ENCODE measurements at places on chromosomes 7 and 10. TPM values are rescaled to one million over a fixed set of nuclear protein-coding genes. Genes with fewer than 3 reads are reported as not detected.

Gene MET
- total RNA-seq: 68.8 TPM

Gene ASZ1
- not detected for total RNA-seq

Gene IDI2
- not detected for total RNA-seq

Gene INSYN2A
- 0.43 TPM for total RNA-seq

Gene CHST3
- 43.3 TPM for total RNA-seq

Gene LRRC18
- total RNA-seq: not detected

Gene PVRIG
- total RNA-seq: not detected

Gene SLC18A3
- not detected for total RNA-seq

Gene WNT16
- 0.22 TPM for total RNA-seq

Gene PPP1R3C
- total RNA-seq: 238 TPM

Gene ZNF467
- not detected for total RNA-seq

Gene ENKUR
- not detected for total RNA-seq

Gene NPVF
- total RNA-seq: not detected

Gene AZGP1
- total RNA-seq: not detected
